ENCODE measurements at places on chromosomes 7 and 10.

DNA sequence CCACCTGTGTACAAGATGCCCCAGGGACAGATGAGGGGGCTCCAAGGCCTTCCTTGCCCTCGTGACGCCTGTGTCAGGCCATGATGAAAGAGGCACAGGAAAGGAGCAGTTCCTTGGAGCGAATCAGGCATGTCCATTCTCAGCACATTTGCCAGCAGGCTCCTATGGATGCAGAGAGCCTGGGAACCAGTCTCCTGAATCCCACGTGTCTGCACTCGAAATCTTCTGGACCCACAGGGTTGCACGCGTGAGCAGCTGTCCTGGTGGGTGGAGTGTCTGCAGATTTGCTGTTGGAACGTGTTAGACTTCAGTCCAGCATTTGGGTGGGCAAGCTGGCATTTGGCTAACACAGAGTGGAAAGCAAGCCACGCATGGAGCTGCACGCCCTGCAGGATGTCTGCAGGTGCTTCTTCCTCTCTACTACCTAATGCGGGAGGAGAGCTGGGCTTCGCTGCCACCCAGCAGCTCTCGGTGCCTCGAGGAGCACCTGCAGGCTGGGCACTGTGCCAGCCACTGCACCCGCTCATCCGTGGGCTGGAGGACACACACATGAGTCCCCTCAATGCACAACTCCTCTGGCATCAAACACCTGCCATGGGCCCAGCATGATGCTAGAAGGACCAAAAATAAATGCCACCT lies 140.7 kb downstream of the PAXIP1 start:
- no peak for DNase-seq

GRCh38 chr7:861222-861621 lies 15.1 kb upstream of the GET4 start:
- DNase-seq: no peak

GRCh38 chr7:106344211-106344610 lies 59.4 kb upstream of the NAMPT start:
- DNase-seq: no peak

- DNase-seq: no peak
Observed at GRCh38 chr10:46308666-46309450, 22.1 kb downstream of the ANTXRL start.

Data from Panc1 (cell line).